Cortex of kidney (tissue), 1 donor: ENCODE measurements at places on chromosomes 2 and 18.

DNA sequence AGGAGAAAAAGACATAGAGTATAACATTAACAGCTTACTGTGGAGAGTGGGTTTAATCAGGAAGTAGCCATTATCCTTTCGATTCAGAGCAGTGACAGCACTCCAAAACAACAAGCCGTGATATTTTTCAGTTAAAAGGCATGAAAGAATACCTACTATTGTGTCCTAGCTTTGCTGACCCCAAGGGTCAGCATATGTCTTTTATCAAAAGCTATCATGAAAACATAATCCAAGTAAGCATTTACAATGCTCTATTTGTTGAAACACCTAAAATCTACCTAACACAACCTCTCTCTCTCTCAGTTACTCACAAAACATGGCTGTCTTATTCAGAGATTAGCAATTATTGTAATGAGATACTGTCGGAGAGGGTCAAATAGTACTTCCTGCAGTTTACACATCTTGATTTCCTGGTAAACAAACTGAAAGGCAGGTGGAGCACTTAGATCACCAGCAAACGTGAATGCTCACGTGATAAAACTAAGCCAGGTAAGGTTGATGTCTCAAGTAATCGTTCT lies 100.0 kb downstream of the BAZ2B start:
- no peak for DNase-seq

DNA sequence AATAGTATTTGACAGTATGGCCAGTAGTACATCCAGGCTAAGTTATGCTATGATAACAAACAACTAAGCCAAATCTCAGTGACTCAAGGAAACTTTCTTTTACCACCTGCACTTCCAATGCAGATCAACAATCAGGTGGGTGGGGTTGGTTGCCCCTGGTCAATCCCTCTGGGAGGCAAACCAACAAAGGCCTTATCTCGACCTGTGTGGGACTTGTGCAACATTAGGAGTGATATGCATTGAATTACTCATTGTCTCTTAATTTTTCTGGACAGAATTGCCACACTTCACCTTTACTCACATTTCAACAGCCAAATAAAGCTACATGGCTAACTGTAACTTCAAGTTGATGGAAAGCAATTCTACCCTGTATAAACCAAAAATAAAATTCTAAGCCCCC lies 1049.3 kb upstream of the CDH2 start:
- DNase-seq: no peak

DNA sequence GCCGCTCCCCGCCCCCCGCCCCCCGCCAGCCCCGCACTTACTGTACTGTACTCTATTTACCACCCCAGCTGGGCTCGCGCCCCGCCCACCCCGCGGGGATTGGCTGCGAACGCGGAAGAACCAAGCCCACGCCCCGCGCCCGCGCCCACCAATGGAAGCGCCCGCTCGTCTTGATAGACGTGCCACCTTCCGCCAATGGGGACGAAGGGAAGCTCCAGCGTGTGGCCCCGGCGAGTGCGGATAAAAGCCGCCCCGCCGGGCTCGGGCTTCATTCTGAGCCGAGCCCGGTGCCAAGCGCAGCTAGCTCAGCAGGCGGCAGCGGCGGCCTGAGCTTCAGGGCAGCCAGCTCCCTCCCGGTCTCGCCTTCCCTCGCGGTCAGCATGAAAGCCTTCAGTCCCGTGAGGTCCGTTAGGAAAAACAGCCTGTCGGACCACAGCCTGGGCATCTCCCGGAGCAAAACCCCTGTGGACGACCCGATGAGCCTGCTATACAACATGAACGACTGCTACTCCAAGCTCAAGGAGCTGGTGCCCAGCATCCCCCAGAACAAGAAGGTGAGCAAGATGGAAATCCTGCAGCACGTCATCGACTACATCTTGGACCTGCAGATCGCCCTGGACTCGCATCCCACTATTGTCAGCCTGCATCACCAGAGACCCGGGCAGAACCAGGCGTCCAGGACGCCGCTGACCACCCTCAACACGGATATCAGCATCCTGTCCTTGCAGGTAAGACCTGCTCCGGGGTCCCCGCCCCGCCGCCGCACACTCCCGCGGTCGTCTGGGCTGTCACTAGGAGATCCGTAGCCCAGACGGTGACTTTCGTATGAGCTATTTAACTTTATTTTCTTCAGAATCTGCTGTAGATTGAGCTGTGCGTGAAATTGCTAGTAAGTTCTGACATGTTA lies at the start of gene ID2:
TSS of gene ID2 (plus strand) at position 271 of the 907 bp plus-strand sequence. CDS start at position 381, 110 bp downstream.
- DNase-seq: peak; percentile 95

GRCh38 chr18:40208958-40209357 lies 1746.1 kb upstream of the PIK3C3 start:
- no peak for DNase-seq

DNA sequence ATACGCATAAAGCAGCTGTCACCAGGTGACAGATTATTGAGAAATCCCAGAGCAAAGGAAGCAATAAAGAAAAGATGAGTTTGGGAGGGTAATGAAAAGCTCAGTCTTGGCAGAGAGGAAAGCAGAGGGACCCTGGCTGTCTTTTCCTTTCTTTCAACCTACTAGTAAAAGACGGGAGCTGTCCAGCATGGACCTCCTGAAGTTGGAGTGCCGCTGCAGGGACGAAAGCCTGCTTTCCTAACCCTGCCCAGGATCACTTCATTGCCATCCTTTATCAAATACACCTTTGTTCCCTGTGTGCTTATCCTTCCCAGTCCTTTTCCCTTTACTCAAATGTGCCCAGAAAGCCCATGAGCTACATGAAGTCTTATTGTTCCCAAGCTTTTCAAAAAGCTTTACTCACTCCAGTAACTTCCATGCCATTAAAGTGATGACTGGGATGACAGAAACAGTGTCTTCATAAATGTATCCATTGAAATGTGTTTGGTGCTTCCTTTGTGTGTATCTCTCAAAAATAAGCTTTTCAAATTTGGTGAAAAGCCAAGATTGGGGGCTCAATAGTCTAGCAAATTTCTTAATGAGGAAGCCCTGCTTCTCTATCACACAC lies 3.7 kb upstream of the SPR start:
- DNase-seq: no peak

DNA sequence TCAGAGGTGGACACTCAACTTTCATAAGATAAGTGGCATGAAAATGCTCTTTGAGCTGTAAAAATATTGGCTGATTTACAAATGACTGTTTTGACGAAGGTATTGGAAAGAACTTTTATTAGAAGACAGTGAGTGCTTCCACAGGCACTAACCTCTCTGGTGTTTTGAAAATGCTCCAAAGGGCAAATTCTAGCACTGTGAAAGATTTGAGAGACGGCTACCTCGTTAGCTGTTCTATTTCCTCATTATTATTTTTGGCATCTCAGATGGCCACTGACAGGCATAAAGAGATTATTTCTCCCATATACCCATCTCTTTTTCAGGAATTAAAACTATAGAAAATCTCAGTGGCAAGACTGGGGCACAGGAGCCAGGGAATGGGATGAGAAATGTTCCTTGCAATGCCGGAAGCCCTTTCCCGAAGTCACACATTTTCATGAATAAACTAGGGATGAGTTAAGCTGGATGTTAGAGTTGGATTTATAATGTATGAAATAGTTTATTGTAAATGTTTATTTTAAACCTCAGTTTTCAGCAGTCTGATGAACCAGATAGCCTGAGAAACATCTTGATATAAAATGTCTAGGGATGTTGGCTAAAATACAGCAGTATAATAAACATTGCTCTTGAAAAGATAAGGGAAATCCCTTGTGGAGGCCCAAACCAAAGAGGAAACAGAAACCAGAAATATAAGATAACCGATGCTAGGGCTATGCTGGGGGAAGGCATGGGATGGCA lies 175.7 kb downstream of the ASB1 start:
- no peak for DNase-seq

- no peak for DNase-seq
Measured at GRCh38 chr2:171347591-171348032, 86.2 kb downstream of the METTL8 start.
